ENCODE measurements at places on chromosomes 4 and X. TPM values are rescaled to one million over a fixed set of nuclear protein-coding genes. Genes with fewer than 3 reads are reported as not detected.

DNA sequence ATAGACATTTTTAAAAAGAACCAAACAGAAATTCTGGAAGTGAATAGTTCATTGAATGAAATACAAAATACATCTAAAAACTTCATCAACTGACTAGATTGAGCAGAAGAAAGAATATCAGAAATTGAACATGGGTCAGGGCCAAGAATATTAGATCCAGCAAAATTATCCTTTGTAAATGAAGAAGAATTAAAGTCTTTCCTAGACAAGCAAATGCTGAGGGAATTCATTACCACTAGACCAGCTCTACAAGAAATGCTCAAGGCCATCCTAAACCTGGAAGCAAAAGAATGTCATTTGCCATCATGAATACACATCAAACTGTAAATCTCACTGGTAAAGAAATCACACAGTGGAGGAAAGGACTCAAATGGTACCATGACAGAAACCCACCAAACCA lies 72.7 kb upstream of the RPL34 start:
- DNase-seq: no peak

GRCh38 chrX:48989483-48989882 lies 12.6 kb downstream of the GRIPAP1 start:
- DNase-seq: no peak

GRCh38 chrX:18692541-18692940 lies 14.9 kb upstream of the PPEF1 start:
- no peak for DNase-seq

GRCh38 chr4:142386856-142387255 lies 459.2 kb downstream of the INPP4B start:
- DNase-seq: no peak

DNA sequence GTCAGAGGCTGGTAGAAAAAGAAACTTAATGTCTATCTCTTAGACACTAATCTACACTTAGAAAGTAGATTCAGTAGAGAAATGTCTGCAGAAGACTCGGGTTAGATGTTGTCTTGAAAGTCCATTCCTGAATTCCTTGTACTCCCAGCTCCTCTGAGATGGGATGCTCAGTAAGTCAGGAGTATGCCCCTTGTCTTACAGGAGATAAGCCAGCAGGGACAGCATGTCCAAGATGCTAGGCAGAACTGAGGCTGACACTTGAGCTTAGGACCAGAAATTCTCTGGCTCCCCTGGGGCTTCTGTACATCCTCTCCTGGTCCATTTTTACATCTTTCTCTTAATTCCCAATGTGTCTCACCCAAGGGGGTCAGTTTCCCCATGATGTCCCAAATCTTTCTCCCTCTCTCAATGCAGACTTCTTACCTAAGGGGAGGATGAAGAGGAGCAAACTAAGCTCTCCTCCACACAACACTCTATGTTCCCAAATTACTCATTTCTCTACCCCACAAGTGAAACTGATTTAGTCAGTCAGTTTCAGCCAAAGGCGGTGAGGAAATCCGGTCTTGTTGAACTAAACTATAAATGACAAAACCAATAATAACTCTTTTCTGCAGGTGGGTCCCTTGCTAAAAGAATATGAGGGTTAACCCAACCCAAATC lies 558.2 kb upstream of the DIPK2B start:
- DNase-seq: no peak

- DNase-seq: no peak
These were observed 180.8 kb downstream of the MAGEB17 start for GRCh38 chrX:16347968-16348670.

GRCh38 chrX:31609130-31609529 lies 537.3 kb upstream of the FTHL17 start:
- DNase-seq: peak; percentile 39

DNA sequence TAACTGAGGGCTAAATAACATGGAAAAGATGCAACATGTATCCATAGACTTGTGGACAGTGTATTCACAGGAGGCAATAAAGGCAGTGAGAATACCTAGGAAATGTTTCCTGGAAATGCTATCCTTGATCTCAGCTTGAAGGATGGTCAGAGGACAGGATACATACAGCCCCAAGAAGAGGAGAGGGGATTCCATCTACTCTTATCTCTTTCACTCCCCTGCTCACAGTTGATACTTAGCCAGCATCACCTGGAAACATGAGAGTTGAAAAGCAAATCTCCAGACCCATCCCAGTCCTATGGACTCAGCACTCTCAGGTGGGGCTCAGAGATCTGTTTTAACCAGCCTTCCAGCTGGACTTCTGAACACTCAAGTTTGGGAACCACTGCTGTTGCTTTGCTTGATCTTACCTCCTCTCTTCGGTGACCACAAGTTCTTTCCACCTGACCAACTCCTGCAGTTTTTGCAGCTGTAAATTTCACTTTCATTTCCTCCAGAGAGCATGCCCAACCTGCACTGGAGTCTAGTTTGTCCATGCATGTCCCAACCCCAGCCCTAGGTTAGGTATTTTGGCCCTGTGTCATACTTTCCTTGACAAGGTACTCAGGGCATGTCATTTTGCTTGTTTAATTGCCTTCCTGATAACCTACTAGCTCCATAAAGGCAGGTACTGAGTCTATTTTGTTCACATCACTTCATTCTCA lies 10.4 kb downstream of the RELL1 start:
- DNase-seq: no peak

DNA sequence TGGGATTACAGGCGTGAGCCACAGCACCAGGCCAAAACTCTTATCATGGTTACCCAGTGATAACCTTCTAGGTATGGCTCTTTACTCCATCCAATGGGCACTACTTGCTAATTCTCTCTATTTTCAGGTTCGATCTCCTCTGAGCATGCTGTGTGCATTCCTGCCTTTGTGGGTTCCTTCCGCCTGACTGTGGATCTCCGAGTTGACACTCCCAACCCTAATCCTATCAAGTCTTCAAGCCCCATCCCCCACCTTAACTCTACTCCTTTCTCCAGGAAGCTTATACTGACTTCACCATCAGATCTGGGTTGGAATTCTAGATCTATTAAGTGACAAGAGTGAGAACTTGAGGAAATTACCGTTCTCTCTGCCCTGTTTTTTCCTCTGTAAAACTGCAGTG lies 64.6 kb downstream of the ZAR1 start:
- DNase-seq: no peak

DNA sequence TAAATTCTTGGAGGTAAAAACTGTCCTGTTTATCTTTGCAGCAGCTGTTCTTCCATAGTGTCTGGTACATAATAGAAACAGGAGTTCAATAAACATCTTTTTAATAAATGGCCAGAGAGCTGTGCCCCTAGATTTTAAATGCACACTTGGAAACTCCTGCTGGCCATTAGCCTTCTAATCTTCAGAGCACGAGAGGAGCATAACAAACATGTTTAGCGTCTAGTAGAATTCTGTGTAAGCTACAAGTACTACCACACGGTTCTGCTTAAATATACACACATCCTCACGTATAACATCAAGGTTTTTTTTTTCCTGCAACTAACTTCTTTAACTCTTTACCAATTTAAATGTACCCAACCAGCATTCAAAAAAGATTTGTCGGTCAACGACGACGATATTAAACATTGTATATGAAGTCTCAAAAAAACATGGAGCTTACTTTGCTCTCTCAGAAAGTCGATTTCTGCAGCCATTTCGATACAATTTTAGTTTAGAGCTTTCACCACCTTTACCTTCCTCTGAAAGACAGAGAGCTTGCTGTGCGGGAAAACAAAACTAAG lies 628 bp downstream of the SCLT1 start:
- no peak for DNase-seq

DNA sequence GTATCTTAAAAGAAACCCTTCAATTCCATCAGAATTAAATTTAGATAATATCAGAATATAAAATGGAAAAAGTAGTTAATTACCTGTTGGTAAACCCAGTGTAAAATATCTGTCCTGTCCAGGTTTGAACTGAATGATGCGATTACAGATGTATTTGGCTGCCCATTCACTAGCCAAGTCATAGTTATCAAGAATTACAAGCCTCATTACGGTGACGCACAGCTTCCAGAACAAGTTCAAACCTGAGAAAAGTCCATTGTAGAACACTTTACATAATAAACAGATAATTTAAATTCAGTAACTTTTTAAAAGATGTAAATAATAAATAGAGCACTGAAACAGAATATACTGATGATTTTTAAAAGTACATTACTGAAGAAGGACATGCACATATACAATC lies 4.4 kb downstream of the GNPDA2 start:
- no peak for DNase-seq

- DNase-seq: no peak
These were observed 669 bp downstream of the TMEM150C start for GRCh38 chr4:82560853-82561785.

DNA sequence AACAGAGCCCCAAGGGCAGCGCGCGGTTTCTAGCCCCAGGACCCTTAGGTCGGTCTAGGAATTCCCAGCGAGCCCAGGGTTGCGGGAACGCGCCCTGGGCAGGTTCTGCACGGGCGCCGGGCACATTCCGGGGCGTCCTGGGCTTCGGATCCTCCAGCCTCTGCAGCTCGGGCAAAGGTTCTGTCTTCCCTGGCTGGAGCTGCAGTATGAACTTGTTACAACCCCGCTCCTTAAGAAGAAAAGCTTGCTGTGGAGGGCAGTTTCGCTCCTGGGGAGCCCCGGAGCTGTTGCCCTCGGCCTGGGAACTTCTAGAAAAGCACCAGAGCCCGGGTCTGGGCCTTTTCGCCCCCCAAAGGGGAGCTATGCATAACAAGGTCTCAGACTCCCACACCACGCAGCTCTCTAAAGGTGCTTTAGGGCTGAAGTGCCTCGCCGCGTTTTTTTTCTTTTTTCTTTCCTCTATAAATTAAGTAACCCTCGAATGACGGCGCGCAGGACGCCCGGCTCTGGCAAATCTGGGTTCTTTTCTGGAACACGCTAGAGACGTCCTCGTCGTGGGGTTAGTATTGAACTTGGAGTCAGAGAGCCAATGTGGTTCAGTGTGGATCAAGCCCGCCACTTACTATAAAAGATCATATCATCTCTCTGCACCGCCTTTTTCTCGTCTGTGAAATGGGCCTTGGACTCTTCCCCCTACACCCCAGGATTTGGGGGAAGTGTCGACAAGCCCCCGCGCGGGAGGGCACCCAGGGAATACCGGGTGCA lies 5.7 kb downstream of the MSX1 start:
- DNase-seq: no peak

- DNase-seq: no peak
These were observed 728 bp downstream of the UBA6 start for GRCh38 chr4:67700116-67700737.

DNA sequence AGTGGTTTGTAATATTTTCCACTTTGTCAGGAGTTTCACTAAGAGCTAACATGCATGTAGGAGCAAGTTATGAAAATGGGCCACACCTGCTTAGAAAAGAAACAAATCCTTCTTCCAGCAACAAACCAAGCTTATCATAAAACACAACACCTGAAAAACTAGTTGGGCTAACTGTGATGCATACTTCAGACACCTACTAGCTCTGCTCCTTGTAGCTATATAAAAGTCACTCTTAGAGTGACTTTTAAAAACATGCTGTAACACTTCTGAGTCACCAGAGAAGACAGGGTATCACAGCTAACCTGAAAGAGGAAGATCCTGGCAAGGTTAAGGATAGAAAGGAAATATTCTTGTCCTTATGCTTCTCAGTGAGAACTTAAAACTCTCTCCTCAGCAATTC lies 3.6 kb upstream of the SLAIN2 start:
- no peak for DNase-seq

DNA sequence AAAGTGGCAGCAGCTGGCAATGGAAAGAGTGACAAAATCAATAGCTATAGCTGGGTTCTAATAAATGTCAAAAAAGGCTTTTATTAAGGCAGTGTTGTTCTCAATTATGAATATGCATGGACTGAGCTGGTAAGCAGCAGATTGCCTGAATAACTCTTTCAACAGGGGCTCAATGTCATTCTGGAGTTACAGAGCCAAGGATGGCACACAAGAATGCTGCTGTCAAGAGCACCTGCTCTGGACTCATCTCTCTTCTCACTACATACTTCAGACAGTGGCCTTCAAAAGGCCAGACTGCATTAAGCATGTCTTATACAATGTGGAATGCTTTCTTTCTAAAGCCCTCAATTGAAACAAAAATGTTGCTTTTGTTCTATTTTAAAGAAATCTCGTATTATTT lies 351.4 kb downstream of the KLHL13 start:
- DNase-seq: no peak

DNA sequence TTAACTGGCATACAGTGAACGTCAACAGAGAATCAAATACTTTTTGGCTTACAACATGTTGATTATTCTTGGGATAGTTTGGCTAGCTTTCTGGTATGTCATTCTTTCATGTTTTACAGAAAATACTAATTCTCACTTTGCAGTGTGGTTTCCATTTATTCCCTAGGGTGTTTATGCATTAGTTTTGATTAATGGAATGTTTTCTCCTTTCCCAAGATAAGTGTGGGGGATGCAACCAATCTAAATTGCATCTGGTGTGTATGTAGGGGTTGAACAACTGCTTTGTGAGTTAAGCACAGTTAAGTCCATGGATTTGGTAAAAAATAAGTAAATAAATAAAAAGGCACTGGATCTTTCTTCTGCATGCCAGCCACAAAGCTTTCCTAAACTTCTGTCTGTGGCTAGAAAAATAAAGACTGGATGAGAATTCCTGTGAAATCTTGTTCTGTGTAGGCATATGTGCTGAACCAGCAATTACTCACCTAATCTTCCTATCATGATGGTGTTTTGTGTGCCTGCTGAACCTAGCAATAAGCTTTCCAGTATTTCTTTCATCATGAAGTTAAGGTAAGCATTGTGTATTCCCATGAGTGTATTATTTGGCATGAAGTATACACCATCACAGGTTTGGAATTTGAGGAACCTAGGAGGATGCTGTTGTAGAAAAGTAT lies 50.6 kb upstream of the TENM3 start:
- DNase-seq: no peak

DNA sequence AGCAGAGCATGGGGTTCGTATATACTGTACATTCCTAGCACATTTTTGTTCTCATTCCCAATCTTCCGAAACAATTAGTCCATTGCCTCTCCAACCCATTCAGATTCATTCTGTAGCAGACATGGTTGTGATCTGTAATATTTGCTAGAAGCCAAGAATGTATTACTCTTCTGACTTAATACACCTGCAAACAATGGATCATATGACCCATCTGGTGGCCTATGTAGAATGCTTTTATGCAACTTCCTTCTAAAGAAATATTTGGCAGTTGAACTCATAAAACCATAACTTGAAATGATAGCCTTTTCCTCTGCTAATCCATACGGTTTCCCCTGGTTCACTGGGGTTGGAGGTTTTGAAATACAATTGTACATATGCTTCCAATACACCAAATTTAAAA lies 32.8 kb upstream of the SGMS2 start:
- no peak for DNase-seq

GRCh38 chr4:39754309-39754708 lies 56.4 kb downstream of the UBE2K start:
- DNase-seq: no peak

- DNase-seq: no peak
These were observed 357.8 kb downstream of the MID1IP1 start for GRCh38 chrX:39158801-39159657.

GRCh38 chr4:100657187-100657586 lies 139.4 kb upstream of the EMCN start:
- no peak for DNase-seq

Gene FRMPD4
- 0.32 TPM for total RNA-seq

Gene CABS1
- not detected for total RNA-seq

Gene ERVMER34-1
- total RNA-seq: 3.2 TPM

All from NCI-H460 (cell line).